Thyroid gland (tissue), 4 donors: ENCODE measurements at places on chromosomes 3 and 15. TPM values are rescaled to one million over a fixed set of nuclear protein-coding genes. Genes with fewer than 3 reads are reported as not detected.

DNA sequence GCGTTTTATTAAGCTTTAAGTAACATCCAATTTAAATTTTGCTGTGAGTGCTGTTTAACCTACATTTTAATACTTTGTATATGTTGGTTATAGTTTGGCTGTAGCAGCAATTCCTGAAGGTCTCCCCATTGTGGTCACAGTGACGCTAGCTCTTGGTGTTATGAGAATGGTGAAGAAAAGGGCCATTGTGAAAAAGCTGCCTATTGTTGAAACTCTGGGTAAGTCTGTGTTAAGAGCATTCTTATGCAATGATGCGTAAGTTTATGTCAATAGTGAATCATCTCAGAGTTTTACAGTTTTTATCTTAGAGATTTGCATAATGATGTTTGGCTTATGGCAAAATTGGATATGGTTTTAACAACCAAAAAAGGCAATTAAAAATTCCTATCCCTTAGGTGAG, 62.7 kb downstream of the ASTE1 start:
- H3K4me1 ChIP-seq = no peaks in the 10 kb centered on the region
- no peak overlapping the region for H3K27ac ChIP-seq
- no peaks in the 10 kb centered on the region for H3K27me3 ChIP-seq
- no peak overlapping the region for H3K4me3 ChIP-seq
- H3K36me3 ChIP-seq = peaks cover 13% of the 10 kb centered on the region
- DNase-seq = no peak

- H3K4me3 ChIP-seq = no peak overlapping the region
- DNase-seq = no peak
- no peaks in the 10 kb centered on the region for H3K27me3 ChIP-seq
- H3K4me1 ChIP-seq = no peaks in the 10 kb centered on the region
Measured at GRCh38 chr15:49628379-49628778, 7.5 kb downstream of the DTWD1 start.

The CLEC3B gene
- 34.1 TPM for total RNA-seq

- no peaks in the 10 kb centered on the region for H3K36me3 ChIP-seq
- no peak overlapping the region for H3K4me3 ChIP-seq
- DNase-seq = no peak
Measured at GRCh38 chr3:37628711-37629301, 232.9 kb upstream of the CTDSPL start.

DNA sequence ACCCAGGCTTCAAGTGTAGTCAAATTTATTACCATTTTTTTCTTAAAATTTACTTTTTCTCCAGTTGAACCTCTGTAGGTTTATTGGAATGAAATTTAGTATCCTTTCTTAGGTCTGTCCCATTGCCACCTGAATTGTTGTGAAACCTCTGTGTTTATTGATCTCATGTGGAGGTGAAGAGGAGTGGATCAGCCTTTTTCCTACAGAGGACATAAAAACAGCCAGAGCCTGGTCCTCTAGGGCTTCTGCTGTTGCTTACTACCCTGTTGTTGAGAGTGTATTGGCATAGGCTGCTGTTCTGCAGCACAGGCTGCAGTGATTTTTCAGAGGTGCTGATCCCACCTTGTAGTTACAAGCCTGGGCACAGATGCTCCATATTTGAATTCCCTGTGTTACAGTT, 44.6 kb downstream of the LRRC28 start:
- H3K27me3 ChIP-seq = no peaks in the 10 kb centered on the region
- H3K36me3 ChIP-seq = no peaks in the 10 kb centered on the region
- H3K27ac ChIP-seq = no peak overlapping the region
- no peaks in the 10 kb centered on the region for H3K4me1 ChIP-seq
- no peak for DNase-seq

DNA sequence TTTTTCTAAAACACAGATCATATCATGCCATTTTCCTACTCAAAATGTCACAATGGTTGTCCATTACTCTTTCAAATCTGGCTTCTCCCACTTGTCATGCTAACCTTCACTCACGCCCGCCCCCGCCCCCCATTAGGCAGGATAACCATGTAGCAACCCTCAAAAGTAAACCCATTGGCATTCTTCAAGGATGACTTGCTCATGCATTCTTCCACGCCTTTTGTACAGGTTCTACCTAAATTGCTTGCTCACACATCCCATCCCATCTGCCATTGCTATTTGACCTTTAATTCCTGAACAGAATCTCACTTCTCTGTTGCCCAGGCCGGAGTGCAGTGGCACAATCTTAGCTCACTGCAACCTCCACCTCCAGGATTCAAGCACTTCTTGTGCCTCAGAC, 389.3 kb downstream of the MCTP2 start:
- DNase-seq = no peak
- H3K4me1 ChIP-seq = no peaks in the 10 kb centered on the region
- no peaks in the 10 kb centered on the region for H3K27me3 ChIP-seq
- no peak overlapping the region for H3K27ac ChIP-seq
- H3K4me3 ChIP-seq = no peak overlapping the region
- no peaks in the 10 kb centered on the region for H3K36me3 ChIP-seq

The GMNC gene
- not detected for total RNA-seq

- H3K36me3 ChIP-seq = no peaks in the 10 kb centered on the region
- no peaks in the 10 kb centered on the region for H3K27me3 ChIP-seq
- H3K4me1 ChIP-seq = no peaks in the 10 kb centered on the region
- H3K27ac ChIP-seq = no peak overlapping the region
- no peak for DNase-seq
Measured at GRCh38 chr15:91526424-91526823, 327.1 kb upstream of the SLCO3A1 start.

DNA sequence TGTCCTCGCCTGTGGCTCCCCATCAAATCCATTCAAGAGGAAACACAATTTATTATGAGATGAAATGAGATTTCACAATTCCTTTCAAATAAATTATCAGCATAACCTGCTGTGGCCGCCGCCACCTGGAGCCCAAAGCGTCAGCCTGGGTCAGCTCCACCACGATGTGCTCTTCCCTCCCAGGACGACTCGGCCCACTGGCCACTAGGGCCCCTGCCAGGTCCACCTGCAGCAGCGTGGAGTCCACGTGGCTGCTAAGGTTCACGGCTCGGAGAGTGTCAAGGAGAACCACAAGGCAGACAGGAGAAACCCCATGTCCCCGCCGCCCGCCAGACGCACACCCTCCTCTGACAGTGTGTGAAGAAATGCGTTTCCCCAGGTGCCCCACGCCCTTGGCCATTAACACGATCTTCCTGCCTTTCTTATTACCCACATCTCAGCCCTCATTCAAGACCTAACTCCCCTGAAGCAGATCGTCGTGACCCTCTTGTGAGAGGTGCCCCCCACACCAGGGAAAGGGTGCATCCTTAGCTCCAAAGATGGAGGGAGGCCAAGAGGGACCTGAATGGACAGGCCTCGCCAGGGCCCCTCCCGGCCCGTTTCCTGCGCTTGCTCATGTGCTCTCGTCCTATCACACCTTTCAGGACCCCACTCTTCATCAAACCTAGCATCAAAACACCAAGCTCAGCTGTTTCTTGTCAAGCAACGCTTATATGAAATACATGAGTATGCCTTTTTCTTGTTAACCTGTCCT, 80.6 kb downstream of the OCA2 start:
- H3K4me3 ChIP-seq = no peak overlapping the region
- H3K36me3 ChIP-seq = no peaks in the 10 kb centered on the region
- H3K4me1 ChIP-seq = peaks cover 18% of the 10 kb centered on the region
- no peaks in the 10 kb centered on the region for H3K27me3 ChIP-seq
- no peak overlapping the region for H3K27ac ChIP-seq

The ITIH3 gene
- total RNA-seq = 0.89 TPM
